ENCODE measurements at places on chromosomes 16 and 17.

DNA sequence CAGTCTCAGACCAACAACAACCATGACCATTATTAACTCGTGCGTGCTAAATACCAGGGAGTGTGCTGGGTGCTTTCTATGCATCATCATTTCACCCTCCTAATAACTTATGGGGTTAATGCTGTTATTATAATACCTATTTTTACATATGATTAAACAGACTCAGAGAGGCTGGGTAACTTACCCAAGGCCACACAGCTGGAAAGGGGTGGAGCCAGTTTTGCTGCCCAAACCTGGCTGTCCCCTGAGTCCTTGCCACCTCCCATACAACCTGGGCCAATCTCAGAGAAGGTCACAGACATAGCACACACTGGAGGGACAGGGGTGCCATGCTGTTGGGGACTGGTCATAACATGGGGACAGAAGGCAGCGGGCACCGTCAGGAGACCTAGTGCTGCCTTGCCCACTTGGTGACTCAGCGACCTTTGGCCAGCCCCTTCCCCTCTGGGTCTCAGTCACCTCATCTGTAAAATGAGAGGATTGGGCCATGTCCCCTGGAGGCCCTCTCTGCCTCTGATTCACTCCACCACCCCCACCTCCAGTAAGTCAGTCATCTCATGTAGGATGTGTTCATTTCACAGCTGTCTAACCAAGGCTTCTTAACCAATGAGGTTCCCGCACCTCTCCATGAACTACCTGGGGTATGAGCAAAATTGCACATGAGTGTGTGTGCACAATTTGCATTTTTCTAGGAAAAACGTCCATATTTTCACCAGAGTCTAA, 11.4 kb upstream of the FADS6 start:
- DNase-seq: no peak

DNA sequence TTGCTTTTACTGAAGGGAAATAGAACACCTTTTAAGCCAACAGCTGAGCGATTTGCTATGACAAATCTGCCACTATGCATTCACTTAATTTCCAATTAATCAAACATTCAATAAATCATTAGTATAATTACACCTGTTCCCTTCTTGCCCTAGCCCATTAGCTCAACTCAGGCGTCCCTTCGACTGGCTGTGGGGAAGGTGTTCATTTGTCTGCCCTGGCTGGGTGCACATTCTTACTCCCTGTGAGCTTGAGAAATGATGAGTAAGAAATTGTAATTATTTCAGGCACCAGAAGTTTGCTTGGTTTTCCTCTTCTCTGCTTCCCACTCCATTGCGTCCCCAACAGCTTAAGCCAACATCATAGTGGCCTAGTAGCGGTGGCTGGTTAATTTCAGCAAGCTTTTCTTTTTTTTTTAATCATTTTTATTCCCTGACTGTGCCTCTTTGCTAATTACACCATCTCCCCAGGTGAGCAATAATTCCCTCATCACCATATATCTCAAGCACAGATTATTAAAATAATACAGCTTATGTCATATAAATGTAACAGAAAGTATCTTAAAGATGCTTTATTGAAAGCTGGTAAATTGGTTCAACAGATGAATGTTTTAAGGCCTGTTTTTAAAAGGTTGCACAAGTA, 623.9 kb upstream of the RBFOX1 start:
- no peak for DNase-seq

DNA sequence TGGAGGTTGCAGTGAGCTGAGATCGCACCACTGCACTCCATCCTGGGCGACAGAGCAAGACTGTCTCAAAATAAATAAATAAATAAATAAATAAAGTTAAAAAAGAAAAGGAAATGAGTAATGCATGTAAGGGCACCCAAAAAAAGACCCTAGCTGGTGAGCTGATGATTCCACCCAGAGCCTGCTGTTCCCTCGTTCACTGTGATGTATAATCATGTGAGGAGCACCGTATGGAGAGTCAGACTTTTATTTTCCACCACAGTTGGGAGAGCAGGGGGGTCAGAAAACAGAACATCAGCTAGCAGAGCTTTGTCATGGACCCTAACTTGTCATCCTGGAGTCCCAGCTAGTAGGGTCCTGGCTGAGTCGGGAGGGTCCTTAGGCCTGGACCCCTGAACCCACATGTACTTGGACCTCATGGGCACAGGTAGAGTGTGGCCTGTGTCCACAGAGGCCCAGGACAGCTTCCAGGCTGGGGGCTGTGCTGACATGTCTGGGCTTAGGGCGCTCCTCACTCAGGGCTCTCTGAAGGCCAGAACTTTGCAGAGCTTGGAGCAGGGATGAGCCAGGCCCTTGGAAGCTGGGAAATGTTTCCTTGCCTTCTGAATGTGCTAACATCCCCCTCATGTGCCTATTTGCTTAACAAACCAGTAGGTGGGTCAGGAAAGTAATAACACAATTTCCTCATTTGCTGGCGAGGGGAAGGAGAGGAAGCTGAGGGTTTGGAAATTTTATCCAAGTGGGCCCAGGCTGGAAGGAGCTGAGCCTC, 18.8 kb upstream of the LASP1NB start:
- no peak for DNase-seq

- DNase-seq: no peak
These were observed 2.8 kb upstream of the STAT5A start for GRCh38 chr17:42285346-42286050.

- DNase-seq: peak; percentile 36
These were observed 1.5 kb downstream of the TMEM132E start for GRCh38 chr17:34580685-34581445.

DNA sequence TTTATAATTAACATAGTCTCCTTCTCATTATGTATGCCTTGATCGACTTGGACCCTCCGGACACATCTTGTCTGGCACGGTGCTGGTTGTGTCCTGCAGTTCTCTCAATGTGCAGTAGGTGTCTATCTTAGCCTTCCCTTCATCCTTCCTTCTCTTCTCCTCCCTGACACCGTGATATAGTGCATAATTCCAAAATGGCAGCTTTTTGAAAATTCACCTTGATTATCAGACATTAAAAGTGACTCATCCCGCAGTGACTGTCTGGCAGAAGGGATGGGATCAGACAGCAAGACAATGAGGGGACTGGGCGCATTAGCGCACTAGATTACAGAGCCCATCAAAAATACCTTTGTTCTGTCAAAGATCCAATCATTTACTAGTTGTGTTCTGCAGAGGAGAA, 70.0 kb upstream of the PMFBP1 start:
- peak; percentile 46 for DNase-seq

DNA sequence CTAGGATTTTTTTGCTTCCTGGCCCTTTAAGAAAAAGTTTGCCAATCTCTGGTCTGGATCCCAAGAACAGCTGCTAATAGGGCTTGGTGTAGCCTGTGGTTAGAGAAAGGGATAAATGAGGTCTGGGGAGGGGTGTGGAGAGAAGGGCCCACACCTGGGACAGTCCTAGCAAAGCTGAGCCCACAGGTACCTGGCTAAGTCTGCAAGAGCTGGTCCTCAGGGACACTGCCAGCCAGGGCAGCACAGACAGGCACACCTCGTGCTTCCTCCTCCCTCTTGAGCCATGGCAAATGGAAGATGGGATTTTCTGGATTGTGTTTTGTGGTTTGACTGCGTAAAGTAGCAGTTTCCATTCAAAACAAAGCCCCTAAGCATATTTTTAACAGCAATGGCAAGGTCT, 217.5 kb downstream of the SOX9 start:
- no peak for DNase-seq

DNA sequence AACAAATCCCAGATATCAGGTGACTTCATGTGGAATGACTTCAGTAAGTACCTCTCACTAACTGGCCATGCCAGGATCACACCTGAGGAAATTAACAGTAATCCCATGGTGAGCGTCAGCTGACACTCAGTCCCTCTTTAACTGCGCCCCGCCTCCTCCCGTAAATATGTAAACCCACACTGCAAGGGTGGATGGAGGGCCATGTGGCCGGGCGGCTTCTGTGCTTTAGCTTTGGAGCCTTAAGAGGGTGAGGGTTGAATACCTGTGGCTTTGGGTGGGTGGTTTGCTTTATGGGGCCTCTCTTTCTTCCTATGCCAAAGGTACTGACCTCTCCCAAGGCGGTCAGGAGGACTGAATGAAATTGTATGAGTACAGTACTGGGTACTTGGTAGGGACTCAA, 141.7 kb downstream of the MRM1 start:
- peak; percentile 7 for DNase-seq

GRCh38 chr17:50289278-50289677, 15.0 kb downstream of the TMEM92 start:
- DNase-seq: no peak

DNA sequence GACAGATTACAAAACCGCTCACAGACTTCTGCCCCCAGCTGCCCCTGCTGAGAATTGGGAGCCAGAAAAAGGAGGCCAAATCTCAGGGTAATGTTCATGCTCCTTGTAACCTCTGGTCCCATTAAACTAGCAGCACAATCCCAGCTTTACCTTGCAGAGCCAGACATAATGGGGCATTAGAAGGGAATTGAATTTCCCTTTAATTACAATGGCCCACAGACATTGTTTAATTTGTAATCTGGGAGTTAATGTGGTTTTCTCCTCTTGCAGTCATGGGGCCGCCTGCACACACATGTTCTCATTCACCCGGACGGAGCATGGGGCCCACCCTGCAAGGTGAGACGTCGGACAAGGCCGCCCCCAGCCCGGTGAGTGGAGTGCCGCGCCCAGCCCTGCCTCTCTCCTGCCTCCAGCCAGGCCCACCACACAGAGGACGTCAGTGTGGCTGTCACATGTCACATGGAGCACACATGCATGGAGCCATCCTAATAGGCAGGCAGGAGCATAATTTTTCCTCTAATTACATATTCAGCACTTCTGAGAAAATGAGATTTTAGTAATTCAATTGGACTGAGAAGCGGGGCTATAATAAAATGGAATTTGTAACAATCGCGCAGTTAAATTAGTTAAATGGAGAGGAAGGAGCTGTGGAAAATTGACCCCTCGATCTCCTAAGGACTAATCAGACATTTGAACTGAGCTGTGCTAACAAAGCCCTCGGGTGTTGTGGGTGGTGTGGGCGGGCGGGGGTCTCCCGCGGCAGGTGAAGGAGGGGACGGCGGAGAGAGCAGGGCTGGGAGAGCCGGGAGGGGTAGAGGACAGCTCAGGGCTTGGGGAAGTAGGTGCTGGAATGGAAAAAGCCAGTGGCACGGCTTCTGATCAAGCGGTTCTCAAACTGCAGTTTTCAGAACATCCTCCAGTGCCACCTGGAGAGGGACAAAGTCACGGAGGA, 87.7 kb downstream of the ENGASE start:
- DNase-seq: no peak

DNA sequence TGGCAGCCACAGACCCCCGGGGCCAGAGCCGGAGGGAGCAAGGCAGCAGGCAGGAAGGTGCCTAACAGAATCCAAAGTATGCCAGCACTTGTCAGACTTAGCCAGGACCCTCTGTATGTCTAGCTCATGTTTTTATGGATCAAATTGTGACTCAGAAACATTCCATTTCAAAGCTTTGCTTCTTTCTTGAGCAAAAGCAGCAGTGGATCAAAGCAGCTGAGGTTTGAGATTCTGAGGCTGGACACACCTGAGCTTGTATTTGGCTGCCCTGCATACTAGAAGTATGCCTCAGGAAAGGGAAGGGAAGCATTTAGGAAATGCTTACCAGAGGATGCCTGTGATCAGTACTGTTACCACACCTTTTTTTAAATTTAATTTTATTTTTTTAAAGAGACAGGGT, 5.7 kb upstream of the MYO1C start:
- DNase-seq: no peak

- DNase-seq: no peak
These were observed 13.3 kb downstream of the JUP start for GRCh38 chr17:41773190-41773588.

GRCh38 chr16:85903559-85903958, 4.6 kb downstream of the IRF8 start:
- DNase-seq: no peak

Measured in NCI-H345 (cell line).